Activated CD4-positive, CD25-positive, alpha-beta regulatory T cell treated with anti-CD3 and anti-CD28 coated beads, Interleukin-2, amount 50 U/mL, for 72 hours (primary cell): ENCODE measurements at places on chromosomes 7 and 10.

GRCh38 chr7:158666401-158666800, 38.2 kb downstream of the NCAPG2 start:
- DNase-seq, result no peak

DNA sequence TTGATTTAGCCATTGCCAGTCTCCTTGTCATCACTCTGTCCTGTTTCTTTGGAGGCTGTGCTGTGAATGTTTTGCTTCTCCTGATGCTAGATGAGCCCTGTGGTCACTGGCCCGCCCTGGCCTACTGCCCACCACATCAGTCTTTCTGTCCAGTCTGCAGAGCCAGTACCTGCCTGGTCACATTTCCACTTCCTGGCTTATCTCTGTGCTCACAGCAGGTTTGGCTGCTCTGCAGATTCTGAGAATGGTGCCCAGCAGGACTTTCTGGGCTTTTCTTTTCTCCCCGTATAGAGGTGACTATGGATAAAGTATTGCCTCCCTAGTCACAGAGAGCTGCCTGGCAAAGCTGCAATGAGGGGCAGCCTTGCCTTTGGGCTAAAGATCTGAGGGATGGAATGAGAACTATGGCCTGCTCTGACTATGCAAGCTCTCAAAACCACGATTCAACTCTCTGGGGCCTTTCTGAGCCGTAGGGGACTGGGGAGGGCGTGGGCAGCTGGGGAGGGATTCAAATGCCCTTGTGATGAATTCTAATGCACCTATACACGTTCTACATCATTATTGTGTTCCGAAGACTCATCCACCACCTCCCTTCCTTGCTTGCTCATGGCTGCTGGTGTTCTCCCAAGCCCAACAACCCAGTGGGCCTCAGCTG, 410.4 kb upstream of the NPVF start:
- DNase-seq, result no peak

DNA sequence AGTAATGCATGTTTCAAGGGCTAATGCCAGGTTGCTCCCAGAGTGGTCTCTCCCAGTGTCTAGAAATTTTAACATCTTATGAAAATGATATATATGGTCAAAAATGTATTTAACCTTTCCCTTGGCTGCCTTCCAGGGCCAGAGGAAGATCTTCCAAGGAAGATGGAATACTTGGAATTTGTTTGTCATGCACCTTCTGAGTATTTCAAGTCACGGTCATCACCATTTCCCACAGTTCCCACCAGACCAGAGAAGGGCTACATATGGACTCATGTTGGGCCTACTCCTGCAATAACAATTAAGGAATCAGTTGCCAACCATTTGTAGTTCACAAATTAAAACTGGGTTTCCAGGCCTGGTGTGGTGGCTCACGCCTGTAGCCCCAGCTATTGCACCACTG, 9.0 kb downstream of the GATAD1 start:
- DNase-seq, result no peak

DNA sequence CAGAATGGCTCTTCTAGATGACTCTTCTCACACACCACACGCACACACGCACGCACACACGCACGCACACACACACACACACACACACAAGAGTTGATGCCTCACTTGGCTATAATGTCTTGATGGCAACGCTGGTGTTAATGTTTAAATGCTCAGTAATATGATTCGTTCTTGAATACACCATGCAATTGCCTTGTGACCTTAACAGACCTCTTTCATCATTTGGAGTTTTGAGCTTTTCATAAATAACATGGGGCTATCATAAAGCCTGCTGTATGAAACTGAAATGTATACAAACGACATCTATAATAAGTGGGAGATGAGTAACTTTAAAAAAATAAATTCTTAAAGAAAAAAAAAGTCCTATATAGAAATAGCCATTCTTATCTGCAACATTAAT, 8.2 kb downstream of the JCAD start:
- DNase-seq, result no peak

GRCh38 chr10:69733791-69734261, 67.9 kb upstream of the COL13A1 start:
- no peak for DNase-seq

- no peak for DNase-seq
These were observed 70.9 kb downstream of the HHEX start for GRCh38 chr10:92760609-92761008.

DNA sequence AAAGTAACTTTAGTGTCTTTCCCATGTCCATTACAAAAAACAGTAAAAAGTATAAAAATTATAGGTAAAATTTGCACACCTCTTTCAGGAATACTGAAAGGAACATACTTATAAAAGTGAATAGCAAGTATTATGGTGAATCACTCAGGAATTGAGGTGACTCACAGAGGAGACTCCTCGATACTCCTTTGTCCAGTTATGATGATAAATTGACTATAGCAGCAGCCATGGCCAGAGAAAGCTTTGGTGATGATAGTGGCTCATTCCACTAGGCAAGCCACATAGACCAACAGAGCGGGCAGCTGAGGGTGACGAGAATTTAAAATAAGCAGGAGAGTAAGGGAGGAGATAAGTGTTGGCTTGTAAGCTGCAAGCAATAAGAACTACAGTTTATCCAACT, 1231.1 kb upstream of the CELF2 start:
- no peak for DNase-seq

GRCh38 chr10:10798102-10798863, 219.4 kb upstream of the CELF2 start:
- DNase-seq, result no peak

DNA sequence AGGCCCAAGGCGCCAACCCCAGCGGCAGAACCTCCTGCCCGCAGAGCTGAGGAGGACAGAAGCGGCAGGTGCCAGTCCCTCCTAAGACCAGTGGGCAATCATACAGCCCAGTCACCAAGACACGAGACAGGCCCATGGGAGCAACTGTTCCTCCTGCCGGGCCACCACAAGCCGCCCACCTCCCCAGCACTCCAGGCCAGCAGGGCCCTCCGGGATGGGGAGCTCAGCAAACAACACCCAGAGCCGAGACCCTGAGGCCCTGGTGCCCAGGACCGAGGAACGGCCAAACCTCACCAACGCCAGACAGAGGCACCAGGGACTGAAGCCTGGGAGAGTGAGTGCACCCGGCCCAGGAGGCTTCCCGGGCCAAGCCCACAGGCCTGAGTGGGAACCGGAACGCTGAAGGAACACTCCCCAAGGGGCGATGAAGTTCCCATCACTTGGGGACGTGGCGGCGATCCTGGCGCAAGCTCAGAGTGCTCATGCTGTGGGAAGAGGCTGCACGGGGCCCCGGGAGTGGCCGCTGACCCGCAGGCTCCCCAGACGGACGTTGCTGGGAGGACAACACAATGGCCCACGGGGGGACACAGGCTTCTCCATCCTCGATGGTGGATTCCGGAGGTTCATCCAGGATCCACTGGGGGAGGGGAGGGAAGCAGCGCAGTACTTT, 35.1 kb downstream of the GPER1 start:
- no peak for DNase-seq

- no peak for DNase-seq
These were observed 737.4 kb downstream of the TNS3 start for GRCh38 chr7:46844486-46844885.

DNA sequence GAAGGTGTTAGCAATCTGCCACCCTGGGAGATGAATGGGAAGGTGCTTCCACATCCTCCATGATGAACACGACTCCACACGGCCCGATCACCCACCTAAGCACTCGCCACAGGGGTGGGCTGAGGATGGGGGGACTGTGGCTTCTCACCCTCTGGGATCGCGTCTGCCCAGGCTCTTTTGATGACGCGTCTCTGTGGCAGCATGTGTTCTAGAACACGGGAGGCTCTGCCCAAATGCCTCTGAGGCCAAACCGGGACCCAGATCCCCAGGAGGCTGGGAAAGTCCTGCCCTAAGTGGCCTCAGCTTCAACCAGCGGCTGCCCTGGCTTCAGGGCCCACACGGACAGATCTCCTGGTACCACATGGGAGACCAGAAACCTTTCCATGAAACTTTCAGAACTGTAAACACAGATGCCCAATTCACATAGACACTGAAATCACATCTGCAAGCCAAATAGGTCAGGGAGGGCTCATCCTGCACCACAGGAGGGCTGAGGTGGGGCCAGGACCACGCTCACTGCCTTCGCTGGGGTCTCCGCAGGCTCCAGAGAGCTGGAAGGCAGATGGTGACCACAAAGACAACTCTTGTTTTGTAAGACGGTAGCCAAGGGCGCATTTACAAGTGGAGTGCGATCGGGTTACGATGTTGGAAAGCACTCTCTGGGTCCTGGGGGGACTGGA, 200.6 kb downstream of the PTPRN2 start:
- DNase-seq, result no peak

- DNase-seq, result no peak
These were observed 23.9 kb upstream of the HSPB1 start for GRCh38 chr7:76278540-76278939.

DNA sequence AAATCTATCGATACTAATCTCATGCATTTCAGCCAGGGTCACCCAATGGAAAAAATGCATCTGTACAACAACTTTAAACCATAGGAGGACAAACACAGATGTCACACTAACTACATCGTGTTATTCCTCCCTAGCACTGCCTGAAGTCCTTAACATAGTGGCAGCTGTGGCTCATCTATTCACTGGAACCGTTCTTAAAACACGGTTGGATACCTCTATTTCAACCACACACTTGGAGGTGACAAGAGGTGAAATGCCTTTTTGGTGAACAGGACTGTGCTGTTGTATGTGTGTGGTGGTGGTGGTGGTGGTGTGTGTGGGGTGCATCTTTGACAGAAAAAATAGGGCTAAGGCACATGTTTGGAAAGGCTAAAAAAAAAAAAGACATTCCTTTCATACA, 93.1 kb downstream of the NRP1 start:
- DNase-seq, result no peak

- no peak for DNase-seq
These were observed 3.2 kb downstream of the IMPDH1 start for GRCh38 chr7:128406314-128407232.

GRCh38 chr7:43071604-43072003, 40.8 kb upstream of the HECW1 start:
- DNase-seq, result no peak

- no peak for DNase-seq
These were observed 679 bp downstream of the LRRC20 start for GRCh38 chr10:70381471-70382421.

DNA sequence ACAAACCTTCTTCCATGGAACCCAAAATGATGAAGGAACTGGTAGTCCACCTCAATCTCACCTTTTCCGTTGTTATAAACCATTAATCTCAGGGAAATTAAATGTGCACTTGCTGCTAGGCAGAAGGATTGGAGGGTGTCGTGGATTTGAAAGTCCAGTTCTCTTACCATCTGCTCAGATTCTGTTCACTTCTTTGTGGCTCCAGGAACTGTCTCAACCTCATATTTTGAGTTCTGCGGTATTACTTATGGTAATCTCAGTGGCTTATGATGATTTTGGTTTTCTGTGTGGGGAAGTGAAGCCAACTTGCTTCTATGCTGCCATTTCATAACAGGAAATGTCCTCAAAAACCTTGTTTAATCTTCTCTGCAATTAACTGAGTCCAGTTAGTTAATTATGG, 136.4 kb downstream of the CDC14C start:
- DNase-seq, result no peak

DNA sequence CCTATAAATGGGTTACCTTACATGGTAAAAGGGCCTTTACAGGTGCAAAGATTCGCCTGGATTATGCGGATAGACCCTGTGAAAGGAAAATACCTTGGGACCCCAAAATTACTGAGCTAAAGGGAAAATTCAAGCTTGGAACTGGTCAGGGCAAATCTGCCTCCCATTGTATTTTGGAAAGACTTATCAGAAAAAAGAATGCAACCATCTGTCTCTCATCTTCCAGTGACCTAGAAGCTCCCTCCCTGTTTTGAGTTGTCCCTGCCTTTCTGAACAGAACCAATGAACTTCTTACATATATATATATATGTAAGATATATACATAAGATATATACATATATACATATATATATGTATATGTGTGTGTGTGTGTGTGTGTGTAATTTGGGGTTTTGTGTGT, 583.8 kb downstream of the CALN1 start:
- DNase-seq, result no peak

GRCh38 chr10:28797904-28798371, 120.6 kb downstream of the BAMBI start:
- DNase-seq, result no peak

- DNase-seq, result no peak
These were observed 13.0 kb downstream of the MCMBP start for GRCh38 chr10:119859420-119860258.
